ENCODE measurements at places on chromosomes 1 and 21.

DNA sequence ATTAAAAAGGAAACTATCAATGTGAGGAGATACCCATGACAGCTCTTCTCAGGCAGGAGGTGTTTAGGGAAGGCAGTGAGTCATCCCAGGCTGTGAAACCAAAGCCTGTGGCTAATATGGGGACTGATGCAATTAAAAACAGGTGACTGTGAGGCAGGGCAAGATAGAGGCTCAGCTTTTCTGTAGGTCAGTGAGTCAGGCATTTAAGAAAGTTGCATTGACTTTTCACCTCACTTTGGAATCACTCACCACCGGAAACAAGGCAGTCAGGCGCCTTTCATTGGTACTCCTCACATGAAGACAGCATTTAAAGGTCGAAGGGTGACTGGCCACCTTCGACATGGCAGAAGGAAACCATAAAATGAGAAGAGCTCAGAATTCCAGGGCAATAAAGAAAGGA lies 54.5 kb downstream of the PAPPA2 start:
- no peaks in the 10 kb centered on the region for H3K4me1 ChIP-seq
- no peaks in the 10 kb centered on the region for H3K36me3 ChIP-seq
- no peak overlapping the region for H3K27ac ChIP-seq
- H3K27me3 ChIP-seq: no peaks in the 10 kb centered on the region

DNA sequence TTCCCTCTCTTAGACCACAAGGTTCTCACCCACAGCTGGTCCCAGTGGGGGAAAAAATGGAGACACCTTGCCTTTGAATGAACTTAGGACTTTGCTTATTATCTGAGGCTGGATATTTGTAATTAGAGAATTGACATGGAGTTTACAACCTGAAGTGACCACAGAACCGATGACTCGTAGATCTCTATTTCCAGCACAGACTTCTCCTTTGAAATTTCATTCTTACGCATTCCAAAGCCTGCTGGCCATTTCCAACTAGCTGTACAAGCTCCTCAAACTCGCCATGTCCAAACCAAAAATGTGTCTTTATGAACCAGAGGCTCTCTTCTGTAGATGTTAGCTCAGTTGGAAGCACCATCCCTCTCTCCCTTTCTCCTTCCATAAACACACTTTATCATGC lies 12.0 kb downstream of the RAB7B start:
- no peak for DNase-seq
- no peaks in the 10 kb centered on the region for H3K27me3 ChIP-seq
- peaks cover 7% of the 10 kb centered on the region for H3K4me1 ChIP-seq

GRCh38 chr21:15421947-15422346 lies 307.8 kb upstream of the USP25 start:
- no peaks in the 10 kb centered on the region for H3K4me1 ChIP-seq
- H3K27ac ChIP-seq: no peak overlapping the region
- no peaks in the 10 kb centered on the region for H3K27me3 ChIP-seq
- no peaks in the 10 kb centered on the region for H3K36me3 ChIP-seq

GRCh38 chr1:9369964-9370788 lies 77.5 kb downstream of the SPSB1 start:
- DNase-seq: no peak
- no peak overlapping the region for H3K4me3 ChIP-seq
- H3K27me3 ChIP-seq: no peaks in the 10 kb centered on the region
- H3K36me3 ChIP-seq: peaks cover 23% of the 10 kb centered on the region

GRCh38 chr1:110673197-110673701 lies 1.5 kb downstream of the KCNA3 start:
- peaks cover 25% of the 10 kb centered on the region for H3K27me3 ChIP-seq
- no peaks in the 10 kb centered on the region for H3K36me3 ChIP-seq
- H3K4me3 ChIP-seq: peak overlapping the region; percentile 56
- no peak for DNase-seq
- no peak overlapping the region for H3K27ac ChIP-seq

GRCh38 chr1:38296047-38296446 lies 249.5 kb upstream of the POU3F1 start:
- H3K36me3 ChIP-seq: no peaks in the 10 kb centered on the region
- H3K4me1 ChIP-seq: no peaks in the 10 kb centered on the region
- H3K27me3 ChIP-seq: no peaks in the 10 kb centered on the region
- H3K27ac ChIP-seq: no peak overlapping the region
- no peak overlapping the region for H3K4me3 ChIP-seq
